Left lobe of liver (tissue), 2 donors: ENCODE measurements at places on chromosomes 4 and X.

DNA sequence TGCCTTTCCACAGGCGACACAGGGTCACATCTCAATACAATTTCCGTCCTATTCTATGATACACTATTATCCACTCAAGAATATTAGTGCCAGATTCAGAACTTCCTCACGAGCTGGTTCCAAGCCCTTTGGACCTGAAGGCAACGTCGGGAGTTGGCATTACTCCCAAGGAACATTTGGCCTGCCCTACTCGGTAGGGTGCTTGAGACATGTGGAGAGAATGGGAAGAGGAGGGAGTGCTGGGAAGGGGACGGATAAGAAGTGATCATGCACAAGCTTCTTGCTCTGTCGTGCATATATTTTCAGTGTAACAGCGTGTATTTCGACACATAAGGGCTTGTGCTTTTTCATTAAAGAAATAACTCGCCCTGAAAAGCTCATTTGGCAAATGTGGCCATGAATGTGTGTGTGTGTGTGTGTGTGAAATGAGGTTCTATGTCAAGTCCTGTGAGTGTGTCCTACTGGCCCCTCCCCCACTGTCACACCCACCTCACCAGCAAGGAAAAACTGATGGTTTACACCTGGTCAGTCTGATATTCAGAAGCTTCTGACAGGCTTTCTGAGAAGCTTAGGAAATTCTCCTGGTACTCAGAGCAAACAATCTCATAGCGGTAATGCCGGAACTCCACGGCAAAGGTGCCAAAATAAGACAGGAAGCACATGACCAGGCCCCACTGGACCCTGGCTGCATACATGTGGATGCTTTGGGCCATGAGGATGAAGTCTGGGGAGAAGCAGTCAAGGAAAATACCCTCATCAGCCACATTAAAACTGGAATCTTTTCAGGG is 54.8 kb downstream of the ENOPH1 start:
- no peak for DNase-seq

GRCh38 chr4:110867251-110867960 is 244.5 kb upstream of the PITX2 start:
- DNase-seq, result no peak

GRCh38 chrX:15522464-15522863 is 21.9 kb downstream of the BMX start:
- DNase-seq, result no peak

DNA sequence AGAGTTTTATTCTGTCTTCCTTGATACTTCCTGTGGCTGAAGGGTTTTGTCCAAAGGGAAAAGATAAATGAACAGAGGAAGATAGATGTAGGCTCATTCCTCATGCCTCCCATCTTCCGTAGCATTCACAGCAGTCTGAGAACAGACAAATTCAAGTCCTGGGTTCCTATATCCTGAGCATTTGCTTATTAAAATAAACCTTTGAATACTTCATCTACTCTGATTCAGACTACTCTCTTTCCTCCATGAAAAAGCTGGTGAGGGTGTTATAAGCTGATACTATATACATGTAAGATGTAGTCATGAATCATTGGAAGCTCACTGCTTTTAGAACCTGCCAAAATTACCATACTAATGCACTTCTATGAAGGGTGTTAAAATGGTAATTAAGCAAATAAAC is 61.2 kb downstream of the GAB1 start:
- no peak for DNase-seq

- no peak for DNase-seq
Observed at GRCh38 chrX:107559506-107559905, 68.8 kb upstream of the PRPS1 start.

DNA sequence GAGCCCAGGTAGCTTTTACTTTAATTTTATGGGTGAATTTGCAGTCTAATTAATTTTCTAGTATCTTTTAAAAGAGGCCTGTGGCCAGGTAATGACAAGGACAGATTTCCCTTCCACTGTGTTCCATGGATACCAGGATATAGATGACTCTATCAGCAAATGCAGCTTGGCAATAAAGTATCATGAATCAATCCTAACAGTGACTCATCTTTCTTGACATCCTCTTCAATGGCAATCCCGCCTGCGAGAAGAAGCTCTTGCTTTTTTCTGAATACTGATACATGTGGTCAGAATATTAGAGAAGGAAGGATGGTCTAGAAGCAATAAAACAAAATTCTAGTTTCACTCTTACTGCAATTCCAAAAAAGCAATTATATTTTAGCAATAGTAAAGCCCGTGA is 267.8 kb downstream of the DTHD1 start:
- no peak for DNase-seq

GRCh38 chr4:26020881-26021280 is 106.9 kb downstream of the SMIM20 start:
- no peak for DNase-seq

DNA sequence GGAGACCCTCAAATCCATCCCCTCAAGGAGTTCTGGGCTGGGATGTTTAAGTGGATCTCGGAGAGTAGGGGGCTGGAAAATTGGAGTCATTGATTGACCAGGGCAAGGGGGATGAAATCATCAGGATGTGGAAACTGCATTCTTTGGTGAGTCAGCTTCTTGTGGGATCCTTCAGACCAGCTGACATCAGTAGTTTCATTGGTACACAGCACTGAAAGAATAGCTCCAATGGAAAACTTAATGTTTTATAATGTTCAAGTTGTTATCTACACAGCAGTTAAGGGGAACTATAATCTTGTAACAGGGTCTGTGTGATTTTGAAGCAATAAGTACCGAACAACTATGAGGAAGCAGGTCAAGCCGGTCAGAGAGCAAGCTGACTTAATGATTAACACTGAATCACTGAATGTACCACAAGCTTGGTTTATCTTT is 506.1 kb downstream of the RPA4 start:
- DNase-seq, result no peak

DNA sequence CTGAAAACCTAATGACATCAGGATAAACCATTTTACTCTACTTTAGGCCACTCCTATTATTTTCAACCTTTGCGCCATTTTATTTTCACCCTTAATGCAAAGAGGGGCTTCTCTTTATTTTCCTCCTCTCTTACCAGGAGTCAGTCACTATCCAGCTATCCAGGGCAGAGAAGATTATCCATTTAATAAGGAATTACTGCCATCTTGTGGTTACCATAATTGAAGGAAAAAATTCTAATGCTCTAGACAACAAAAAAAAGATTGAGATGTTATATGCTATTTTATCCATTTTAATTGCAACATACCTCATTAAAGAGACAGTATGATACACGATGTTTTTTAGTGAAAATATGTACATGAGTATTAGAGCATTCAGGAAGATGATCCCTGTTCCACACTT is 514.5 kb upstream of the FAM241A start:
- no peak for DNase-seq

GRCh38 chr4:106766519-106766918 is 269.6 kb downstream of the DKK2 start:
- no peak for DNase-seq

GRCh38 chr4:81030061-81030980 is at the start of gene BMP3:
Gene BMP3, plus strand, starts transcription at chr4:81030708. Its CDS starts 577 bp downstream, at chr4:81031285.
- DNase-seq, result no peak

GRCh38 chr4:20778896-20779295 is 78.6 kb downstream of the PACRGL start:
- no peak for DNase-seq

- DNase-seq, result no peak
Observed at GRCh38 chr4:163665101-163665500, 170.6 kb downstream of the TMA16 start.

DNA sequence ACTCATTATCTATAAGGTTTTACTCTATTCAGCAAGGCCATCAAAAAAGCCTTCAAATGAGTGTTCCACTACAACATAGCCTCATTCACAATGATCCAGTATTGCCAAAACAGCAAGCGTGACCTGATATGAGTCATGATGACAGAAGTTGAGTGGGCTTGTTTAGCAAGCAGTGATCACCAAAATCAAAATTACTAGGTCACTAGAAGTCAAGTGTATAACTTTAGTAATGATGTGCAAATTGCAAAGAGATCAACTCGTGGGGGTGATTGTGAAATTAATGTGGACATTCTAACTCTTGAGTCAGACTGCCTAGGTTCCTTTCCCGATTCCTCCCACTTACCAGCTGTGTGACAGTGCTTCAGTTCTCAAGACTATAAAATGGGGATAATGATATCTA is 124.5 kb downstream of the CHM start:
- DNase-seq, result no peak

GRCh38 chr4:53349091-53349491 is 16.8 kb downstream of the SCFD2 start:
- no peak for DNase-seq

DNA sequence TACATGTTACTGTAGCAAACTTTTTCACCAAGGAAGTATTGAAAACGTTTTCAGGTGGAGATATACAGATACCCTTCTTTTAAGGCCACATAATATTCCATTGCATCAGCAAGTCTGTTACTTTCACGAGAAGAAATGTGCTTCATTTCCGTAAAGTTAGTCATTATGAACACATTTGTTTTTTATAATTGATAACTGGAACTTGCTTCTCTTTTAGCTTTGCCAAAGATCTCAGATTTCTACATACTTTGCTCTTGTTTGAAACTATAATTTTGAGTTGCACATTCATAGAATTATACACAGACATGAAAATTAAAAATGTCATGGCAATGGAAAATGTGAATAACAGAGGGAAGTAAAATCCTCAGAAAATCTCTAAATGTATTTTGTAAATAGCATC is 128.7 kb upstream of the GIMD1 start:
- DNase-seq, result no peak

GRCh38 chr4:107094976-107095375 is 58.9 kb upstream of the DKK2 start:
- no peak for DNase-seq

GRCh38 chr4:91764085-91764484 is 539.7 kb upstream of the GRID2 start:
- no peak for DNase-seq

- DNase-seq, result no peak
Observed at GRCh38 chr4:178693816-178694215, 1251.6 kb upstream of the AGA start.

DNA sequence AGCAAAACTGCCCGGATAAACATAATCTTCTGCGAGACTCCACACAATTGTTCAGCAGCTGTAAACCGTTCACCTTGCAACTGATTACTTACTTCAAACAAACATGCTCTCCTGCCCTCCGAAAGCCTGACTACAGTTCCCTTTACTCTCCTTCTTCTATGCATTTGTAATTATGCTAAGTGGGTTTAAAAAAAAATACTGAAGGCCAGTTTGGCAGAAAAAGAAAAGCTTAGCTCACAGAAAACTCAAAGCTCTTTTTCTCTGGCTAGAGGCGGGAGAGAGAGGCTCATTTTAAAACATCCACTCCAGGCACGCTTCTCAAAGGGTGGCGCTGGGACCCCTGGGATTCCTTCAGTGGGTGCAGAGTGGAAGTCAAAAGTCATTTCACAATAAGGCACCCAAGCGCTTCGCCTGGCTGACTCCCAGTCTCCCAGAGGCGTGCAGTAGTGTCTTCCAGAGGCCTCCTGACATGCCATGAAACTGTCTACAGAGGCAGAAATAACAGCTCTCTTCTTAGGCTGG is 1.9 kb downstream of the DHRSX start:
- peak; percentile 62 for DNase-seq

- DNase-seq, result no peak
Observed at GRCh38 chr4:151725087-151725486, 35.7 kb downstream of the GATB start.

DNA sequence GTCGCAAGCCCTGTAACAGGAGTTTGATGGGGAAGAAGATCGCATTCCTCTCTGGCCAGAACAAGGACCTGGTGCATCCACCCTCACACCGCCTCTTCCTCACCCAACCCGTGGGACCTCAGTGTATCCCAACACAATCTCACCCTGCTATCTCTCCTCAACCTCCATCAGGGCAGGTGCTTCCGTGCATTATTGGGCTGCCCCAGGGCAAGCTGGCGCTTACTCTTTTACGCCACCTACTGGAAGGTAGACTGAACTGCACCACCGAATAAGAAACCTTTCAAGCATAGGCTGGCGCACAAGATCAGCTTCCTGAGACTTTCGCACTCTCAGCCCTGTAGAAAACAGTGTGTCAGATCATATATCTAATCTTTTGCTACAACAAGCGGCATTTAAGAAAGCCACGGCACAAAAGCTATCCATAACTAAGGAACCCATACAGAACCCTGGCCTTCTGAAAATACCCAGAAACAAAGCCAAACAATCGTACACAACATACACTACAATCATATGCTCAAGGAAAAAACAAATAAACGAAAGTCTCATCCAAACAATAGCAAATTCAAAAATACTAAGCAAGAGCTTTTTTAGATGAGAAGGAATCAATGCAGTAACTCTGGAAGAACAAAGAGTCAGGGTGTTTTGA is 209.3 kb downstream of the UGT8 start:
- DNase-seq, result no peak

DNA sequence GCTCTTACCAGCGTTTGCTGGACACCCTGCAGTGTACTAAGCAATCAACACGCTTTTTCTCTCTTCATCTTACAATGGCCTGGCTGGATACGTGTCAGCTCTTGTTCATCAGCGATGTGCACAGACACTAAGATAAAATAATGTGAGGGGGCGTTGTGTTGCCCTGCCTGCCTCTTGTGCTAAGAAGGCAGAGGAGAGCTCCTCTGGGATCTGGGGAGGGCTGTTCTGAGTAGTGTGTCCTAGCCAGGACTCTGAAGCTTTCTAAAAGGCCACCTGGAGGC is 49.7 kb downstream of the NELFA start:
- DNase-seq, result no peak

GRCh38 chr4:41524425-41524824 is 13.5 kb upstream of the LIMCH1 start:
- DNase-seq, result no peak

- no peak for DNase-seq
Observed at GRCh38 chr4:137378393-137378792, 153.9 kb downstream of the PCDH18 start.

DNA sequence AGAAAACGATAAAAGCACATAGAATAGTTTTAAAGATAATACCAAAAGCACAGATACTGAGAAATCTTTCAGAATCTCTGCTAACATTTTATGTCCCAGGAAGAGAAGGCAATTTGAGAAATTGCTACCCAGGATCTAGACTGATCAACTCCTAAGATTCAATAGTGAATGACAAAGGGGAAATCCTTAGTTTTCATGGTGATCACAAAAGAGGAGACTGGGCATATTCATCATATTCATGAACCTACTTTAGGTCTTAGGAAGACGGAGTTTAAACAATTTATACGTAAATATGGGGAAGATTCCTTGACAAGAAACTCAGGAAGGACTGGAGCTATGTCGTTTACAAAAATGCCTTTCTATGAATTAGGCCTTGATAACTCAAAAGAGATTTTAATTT is 87.3 kb downstream of the SHISA3 start:
- no peak for DNase-seq

DNA sequence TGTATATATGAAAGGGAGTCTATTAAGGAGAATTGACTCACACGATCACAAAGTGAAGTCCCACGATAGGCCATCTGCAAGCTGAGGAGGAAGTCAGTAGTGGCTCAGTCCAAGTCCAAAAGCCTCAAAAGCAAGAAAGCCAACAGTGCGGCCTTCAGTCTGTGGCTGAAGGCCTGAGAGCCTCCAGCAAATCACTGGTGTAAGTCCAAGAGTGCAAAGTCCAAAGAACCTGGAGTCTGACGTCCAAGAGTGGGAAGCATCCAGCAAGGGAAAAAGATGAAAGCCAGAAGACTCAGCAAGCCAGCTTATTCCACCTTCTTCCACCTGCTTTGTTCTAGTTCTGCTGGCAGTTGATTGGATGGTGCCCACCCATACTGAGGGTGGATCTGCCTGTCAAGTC is 104.1 kb downstream of the IL1RAPL2 start:
- DNase-seq, result peak; percentile 50

- DNase-seq, result no peak
Observed at GRCh38 chrX:40644176-40644575, 3.2 kb downstream of the CXorf38 start.
